NCI-H1417 treated with DMSO at 0.1 percent for 48 hours (cell line): ENCODE measurements at places on chromosomes 16 and 17.

DNA sequence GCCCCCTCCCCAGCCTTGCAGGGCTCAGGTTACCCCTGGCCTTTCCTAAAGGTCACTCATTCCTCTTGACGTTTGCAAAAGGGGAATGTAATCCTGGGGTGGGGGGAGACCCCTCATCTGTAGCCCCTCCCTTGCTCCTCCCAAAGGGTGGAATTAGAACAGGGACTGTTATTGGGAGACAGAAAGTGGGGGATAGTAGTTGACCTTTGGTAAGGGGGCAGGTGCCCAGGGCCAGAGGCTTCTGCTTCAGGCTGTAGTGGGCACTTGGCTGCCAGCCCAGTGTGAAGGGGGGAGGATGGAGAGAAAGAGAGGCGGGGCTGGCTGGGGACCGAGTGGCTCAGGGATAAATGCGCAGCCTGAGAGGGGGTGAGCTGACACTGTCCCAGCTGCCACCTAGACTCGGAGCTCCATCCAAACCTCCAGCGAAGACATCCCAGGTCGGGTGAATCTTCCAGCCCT lies at the start of gene ENO3:
Gene ENO3, plus strand, starts transcription at position 374 of the 459 bp plus-strand sequence. CDS start 711 bp downstream, outside the sequence.
- DNase-seq = no peak

GRCh38 chr16:12366313-12366712 lies 389.8 kb downstream of the SNX29 start:
- no peak for DNase-seq

- DNase-seq = no peak
Observed at GRCh38 chr17:12180644-12181261, 160.1 kb downstream of the MAP2K4 start.

- DNase-seq = no peak
Observed at GRCh38 chr16:83660282-83660681, 147.5 kb upstream of the HSBP1 start.

- no peak for DNase-seq
Observed at GRCh38 chr17:35842239-35842638, 26.5 kb downstream of the HEATR9 start.

DNA sequence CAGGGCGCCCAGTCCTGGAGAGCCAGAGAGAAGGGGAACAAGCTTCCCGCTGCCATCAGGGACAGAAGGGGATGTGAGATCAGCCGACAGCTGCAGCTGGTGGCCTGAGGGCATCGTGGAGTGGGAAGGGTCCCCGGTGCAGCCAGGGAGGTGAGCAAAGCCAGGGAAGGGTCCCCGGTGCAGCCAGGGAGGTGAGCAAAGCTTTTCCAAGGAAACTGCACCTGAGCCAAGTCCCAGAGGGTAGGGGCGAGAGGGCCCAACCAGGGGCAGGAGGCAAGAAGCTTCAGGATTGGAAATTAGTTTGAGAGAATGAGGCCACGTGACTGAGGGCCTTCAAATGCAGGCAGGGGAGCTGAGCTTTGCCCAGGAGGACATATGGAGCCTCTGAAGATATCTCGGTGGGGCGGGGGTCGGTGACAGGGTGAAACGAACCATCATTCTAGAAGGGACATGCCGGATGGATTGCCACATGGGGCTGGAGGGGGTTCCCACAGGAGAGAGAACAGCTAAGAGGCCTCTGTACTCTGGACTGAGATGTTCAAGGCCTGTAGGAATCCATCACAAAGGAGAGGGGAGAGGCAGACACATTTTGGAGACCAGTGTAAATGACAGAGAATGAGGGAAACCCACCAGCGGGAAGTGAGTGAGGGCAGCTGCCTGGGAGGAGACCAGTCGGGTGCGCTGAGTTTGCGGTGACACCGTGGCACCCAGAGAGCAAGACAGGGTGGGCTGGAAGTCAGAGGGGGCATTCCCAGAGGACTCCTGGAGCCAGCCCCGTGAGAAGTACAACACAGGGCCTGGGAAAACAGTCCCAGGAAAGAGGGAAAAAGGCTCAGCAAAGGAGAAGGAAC lies 31.4 kb upstream of the RPH3AL start:
- DNase-seq = no peak

DNA sequence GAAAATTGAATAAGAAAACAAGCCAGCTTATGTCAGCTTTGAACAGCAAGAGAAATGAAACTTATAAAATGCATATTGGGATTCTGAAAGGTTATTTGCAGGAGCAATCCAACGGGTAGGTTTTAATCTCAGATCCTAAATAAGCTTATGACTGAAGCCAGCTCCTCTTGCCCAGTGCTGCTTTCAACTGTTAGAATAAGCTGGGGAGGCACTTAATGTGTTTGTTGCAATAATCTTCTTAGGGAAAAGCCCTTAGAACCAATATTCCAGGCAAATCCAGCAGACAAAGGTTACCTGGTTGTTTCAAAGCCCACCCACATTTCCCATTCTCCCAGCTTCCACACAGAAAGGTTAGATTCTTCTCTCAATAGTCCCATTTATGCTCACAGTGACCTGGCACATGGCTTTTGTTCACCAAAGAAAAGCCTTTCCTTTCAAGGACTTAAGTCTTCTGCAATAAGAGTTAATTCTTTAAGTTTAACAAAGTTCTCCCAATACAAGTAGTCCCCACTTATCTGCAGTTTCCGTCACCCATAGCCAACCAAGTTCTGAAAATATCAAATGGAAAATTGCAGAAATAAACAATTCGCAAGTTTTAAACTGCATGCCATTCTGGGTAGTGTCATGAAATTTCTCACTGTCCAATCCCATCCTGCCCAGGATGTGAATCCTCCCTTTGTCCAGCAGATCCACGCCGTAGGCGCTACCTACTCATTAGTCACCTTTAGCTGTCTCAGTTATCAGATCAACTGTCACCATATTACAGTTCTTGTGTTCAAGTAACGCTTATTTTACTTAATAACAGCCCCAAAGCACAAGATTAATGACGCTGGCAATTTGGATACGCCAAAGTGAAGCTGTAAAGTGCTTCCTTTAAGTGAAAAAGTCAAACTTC lies 5.9 kb downstream of the TEX2 start:
- DNase-seq = no peak

GRCh38 chr17:8155231-8155995 lies 3.2 kb upstream of the PER1 start:
- no peak for DNase-seq

DNA sequence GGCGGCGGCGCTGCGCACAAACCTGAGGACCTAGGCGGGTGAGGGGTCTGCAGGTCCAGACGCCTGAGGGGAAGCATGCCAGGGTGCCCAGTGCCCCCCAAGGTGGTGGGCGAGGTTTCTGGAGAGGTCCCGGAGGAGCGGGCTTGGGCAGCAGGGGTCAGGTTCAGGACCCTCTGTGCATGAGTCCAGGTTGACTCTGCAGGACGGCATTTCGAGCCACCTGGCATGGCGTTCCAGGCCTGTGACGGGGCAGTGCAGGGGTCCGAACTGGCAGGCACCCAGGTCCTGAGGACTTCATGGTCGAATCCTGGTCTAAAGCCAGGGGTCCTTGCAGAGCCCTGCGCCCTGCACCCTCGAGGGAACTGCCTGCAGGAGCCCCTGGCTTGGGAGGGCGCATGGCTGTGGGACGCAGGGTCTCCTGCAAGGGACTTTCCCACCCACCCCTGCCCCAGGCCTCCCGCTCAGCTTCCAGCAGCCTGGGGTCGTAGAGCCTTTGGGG lies 3.5 kb downstream of the SLC16A3 start:
- no peak for DNase-seq

DNA sequence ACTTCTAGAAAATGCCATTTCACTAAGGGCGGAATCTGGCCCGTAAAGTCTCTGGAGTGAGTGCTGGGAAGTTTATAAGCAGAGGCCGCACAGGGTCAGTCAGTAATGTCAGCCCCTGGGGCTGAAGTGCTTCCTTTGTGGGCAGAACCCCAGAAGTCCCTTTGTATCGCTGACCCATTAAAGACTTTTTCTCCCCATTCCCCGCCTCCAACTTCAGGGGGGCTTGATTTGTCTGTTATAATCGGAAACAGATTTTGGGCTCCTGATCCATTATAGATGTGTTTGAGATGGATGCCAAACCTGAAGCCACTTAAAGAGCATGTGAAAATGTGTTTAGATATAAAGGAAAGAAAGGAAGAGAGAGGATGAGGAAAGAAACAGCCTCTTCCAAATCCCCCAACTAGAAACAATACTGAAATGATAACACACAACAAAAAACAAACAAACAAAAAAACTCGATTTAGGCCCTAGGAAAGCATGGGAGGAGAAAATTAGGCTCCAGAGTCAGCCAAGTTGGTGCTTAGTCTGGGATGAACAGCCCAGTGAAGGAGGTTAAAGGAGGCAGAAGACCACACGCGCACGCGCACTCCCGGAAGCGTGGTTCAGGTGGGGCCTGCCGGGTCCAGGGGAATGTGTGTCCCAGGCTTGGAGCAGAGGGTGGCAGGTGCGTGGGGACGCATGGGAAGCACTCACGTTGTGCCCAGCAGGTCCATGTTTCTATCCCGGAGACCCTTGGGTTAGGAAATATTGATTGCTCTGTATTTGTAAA lies 27.1 kb downstream of the MSI2 start:
- no peak for DNase-seq

GRCh38 chr17:29628644-29629043 lies 5.9 kb upstream of the CORO6 start:
- DNase-seq = no peak

GRCh38 chr16:57409870-57410587 lies 5.5 kb downstream of the CCL17 start:
- no peak for DNase-seq

DNA sequence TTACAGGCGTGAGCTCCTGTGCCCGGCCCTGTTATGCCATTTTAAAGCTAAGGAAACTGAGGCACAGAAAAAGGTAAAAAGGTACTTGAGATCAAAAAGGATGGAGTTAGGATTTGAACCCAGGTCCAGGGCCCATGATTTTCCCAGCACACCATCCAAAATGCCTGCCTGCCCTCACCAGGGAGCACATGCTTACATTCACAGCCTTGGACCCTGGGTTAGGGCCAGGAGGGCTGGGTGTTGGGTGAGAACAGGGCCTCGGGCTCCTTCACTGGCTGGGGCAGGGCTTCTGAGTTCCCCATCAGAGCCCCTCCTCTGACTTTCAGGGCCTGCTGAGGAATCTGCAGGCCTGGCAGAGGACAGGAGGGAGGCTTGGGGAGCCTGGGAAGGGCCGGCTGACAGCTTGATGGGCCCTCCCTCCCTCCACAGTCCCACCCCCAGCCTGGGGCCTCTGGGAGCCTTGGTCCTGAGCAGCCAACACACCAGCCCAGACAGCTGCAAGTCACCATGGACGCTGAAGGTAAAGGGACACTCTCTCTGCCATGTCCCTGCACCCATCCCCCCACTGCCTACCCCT lies at the start of gene QPRT:
Gene QPRT, plus strand, starts transcription at position 490 of the 577 bp plus-strand sequence. Its CDS starts 18 bp downstream, at position 508.
- no peak for DNase-seq

DNA sequence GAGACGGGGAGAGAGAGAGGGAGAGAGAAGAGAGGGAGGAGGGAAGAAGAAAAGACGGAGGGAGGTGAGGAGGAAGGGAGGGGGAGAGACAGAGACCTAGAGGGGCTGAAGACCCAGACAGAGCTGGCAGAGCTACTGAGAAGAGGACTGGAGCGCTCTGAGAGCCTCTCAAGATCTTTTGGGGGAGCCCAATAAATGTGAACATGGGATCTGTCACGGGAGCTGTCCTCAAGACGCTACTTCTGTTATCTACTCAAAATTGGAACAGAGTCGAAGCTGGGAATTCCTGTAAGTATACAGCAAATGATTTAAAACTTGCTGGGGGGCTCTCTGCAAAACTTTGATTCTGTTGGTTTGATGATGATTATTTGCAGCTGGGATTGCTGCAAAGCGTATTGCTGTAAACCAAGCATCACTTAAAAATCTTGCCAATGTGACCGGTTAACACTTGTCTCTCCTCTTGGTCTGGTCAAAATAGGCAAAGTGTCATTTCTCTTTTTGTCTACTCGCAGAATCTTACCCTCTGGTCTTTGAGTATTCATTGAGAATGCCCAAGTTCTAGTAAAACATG lies 344 bp downstream of the CNTNAP4 start:
- no peak for DNase-seq

GRCh38 chr16:49876716-49877129 lies 20.8 kb upstream of the ZNF423 start:
- no peak for DNase-seq

DNA sequence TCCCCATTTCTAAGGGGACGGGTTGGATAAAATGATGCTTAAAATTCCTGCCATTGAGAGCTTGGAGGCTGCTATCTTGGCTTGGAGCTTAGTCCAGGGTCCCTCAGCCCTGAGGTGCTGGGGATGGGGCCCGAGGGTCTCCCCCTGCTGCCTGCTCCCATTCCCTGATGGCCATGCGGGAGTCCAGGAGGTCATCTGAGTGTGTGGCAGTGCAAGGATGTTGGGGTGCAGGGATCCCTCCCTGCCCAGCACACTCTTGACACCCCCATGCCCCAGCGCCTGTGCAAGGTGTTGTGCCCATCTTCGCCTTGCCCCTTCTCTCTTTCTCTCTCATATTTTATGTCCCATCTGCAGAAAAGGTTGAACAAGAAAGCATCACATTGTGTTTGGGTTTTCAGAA lies 90.4 kb downstream of the IRF8 start:
- DNase-seq = no peak

DNA sequence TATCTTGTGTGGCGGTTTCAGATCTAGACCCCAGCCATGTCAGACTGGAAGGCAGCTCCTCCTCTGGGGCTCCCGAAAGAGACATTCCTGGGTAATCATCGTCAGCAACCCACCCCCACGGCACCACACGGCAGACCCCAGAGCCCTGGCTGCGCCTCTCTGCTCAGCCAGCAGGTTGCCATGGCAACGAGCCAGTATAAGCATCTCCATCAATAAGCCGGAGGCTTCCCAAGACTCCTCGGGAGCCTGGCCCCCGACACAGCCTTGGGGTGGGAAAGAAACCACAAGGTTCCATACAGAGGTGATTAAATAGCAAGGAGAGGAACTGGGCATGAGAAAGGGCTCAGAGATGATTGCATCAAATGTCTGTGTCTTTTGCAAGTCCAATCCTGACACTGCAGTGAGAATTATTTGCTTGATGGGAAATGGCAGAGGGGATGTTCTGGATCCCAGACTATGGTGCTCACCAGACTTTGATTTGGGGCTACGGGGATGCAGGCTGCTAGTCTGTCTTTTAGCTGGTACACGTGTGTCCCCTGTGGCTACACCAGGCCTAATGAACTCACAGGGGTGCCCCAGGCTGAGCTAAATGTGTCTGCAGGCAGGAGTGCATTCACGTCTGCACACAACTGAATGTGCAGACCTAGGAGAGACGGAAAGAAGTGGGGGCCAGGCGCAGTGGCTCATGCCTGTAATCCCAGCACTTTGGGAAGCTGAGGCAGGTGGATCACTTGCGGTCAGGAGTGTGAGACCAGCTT lies 320.5 kb upstream of the TNRC6C start:
- no peak for DNase-seq

- DNase-seq = no peak
Observed at GRCh38 chr16:85389679-85390470, 223.2 kb upstream of the GSE1 start.
